ENCODE measurements at places on chromosomes 5 and 9.

- DNase-seq, result no peak
Observed at GRCh38 chr9:37417252-37417803, 5.2 kb upstream of the GRHPR start.

- DNase-seq, result no peak
Observed at GRCh38 chr5:115170134-115170928, 623 bp upstream of the TRIM36 start.

DNA sequence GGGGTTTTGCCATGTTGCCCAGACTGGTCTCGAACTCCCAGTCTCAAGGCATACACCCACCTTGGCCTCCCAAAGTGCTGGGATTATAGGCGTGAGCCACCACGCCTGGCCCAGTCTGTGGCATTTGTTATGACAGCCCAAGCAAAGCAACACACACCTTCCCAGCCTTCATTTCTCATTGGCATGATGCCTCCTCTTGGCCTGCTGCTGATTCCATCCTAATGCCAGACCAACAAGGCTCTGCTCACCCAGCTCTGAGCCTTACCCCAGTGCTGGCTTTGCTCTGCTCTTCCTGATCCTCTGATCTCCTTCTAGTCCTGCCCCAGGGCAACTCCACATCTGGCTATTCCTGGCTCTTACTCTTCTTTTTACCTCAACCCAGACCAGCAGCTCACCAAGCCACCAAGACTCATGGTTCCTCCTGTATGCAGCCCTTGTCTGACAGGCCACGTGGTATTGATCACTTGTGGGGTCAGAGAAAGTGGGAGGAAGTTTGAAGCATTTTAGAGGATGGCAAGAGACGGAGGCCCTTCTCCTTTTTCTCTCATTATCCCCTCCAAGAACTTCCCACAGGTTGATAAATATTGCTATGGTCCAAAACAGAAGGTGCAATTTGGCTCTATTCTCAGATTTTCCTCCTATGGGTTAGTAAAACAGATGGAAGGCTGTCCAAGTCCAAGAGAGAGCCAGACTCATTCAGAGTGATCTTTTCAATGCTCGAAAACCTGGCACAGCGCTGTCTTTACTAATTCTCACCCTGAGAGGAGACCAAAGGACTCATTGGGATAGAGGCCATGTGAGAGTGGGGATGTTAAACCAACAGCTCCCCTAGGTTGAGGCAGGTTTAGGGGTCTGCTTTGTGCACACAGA is 958 bp downstream of the CD180 start:
- DNase-seq, result no peak

DNA sequence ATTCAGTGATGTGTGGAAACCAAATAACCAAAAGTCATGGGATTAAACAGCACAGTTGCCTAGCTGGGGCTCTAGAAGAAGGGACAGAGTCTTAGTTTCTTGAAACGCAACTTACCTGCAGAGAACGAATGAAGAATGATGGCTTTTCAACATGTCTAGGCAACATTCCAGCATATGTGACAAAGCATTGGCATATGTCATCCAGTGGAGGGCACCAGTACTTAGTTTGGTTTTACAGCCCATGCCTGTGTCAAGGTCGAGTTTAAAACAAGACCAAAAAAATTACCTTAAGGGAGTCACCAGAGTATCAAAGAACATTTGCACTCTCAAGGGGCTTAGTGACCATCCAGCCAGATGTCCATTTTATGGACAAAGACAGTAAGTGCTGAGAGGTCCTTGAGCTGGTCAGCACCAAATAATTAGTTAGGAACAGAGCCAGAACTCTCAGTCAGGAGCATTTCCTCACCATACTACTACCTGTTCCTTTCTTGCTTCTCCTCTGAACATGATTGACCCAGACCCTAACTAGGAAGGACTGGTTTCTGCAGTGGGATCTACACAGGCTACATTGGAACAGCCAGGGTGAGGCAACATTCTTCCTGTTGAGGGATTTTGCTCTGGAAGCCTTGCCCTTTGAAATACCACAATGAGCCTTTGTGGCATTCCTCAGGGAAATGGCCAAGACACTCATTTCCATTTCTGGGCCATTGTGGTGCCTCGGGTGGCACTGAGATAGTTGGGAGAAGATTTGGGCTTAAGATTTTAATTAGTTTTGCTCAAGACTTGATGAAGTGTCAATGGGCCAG is 75.4 kb upstream of the ANKH start:
- DNase-seq, result no peak

DNA sequence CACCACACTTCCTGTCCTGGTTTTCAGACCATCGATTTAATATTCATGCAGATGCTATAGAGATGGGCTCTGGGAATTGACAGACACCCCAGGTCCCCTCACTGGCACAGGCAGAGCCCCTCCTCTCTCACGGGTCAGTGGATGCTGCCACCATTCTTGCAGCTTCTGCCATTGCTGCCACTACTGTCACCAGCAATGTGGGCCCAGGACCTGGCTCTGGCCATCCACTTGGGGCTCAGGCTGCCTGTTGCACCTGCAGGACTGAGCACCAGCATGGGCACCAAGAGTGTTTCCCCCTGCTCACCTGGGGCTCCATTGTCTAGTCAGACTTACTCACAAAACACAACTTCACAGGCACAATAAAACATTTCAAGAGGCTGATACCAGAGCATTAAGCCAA is 479.0 kb upstream of the ZNF608 start:
- no peak for DNase-seq

DNA sequence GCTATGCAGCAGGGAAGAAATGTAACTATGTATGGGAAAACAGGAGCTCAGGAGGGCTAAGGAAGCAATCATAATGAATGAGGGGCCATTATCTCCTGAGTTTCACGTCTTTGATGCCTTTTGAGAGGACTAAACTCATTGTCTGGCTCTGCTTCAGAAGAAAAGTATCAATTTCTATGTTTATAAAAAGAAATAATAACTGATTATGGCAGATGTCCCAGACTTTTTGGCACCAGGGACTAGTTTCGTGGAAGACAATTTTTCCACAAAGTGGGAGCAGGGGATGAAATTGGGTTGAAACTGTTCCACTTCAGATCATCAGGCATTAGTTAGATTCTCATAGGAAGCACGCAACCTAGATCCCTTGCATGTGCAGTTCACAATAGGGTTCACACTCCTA is 8.7 kb upstream of the IL7R start:
- DNase-seq, result no peak

DNA sequence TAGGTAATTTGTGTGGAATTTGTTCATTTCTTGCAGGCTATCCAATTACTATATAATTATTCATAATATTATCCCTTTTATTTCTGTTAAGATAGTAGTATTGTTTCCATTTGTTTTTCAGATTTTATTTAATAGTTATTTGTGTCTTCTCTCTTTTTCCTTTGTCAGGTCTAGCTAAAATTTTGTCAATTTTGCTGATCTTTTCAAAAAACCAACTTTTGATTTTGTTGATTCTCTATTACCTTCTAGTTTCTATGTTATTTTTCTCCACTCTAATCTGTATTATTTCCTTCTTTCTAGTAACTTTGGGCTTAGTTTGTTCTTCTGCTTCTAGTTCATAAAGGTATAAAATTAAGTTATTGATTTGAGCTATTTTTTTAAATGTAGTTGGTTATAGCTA is 76.3 kb downstream of the OSTF1 start:
- DNase-seq, result no peak

- no peak for DNase-seq
Observed at GRCh38 chr5:65695162-65695755, 26.6 kb downstream of the SGTB start.

DNA sequence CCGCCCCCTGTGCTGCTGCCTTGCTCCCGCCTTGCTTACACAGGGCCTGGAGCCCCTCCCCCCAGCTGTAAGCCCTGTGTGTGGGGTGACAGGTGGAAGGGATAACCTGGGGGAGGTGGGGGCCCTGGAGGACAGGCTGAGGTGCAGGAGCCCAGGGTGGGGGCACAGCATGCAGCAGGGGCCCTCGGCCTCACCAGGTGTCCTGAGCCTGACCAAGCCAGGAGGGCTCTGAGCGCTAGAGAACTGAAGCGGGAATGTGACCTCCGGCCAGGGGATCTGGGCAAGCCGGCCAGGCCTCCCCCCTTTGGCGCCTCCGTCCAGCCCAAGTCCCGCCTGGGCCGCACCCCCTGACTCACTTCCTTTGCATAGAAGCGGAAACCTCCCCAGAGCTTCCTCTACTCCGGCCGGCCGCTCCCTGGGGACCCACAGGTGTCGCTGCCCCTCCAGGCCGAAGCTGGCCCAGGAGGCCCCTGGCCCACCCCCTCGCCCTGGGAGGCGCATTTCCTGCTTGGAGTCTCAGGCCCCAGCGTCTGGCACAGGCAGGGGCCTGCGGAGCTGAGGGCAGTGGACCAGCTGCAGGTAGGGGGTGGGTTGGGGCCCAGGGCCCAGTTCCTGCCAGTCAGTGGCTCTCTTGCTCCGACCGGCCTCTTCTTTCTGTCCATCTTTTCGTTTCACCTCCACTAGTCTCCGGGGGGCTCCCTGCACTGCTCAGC is at the start of gene TOR4A:
Gene TOR4A (plus strand): TSS at position 398 of the 713 bp plus-strand sequence. CDS start 964 bp downstream, outside the sequence.
- DNase-seq, result no peak

DNA sequence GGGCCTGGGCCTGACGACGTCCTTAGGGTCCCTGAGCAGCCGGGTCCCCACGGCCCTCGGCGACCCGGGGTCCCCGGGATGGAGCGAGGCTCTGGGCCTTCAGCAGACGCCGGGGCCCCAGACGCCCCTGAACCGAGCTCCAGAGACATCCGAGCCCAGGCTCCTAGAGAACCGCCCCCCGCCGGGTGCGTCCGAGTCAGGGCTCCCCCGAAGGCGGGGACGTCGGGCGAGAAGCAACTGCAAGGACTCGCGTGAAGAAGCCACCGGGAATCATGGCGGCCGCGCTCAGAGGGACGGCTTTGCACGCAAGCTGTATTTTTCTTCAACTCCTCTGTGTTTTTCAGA is 25.5 kb downstream of the IRX4 start:
- no peak for DNase-seq

All from effector CD8-positive, alpha-beta T cell (primary cell).